ENCODE measurements at places on chromosomes 13 and 19. TPM values are rescaled to one million over a fixed set of nuclear protein-coding genes. Genes with fewer than 3 reads are reported as not detected.

DNA sequence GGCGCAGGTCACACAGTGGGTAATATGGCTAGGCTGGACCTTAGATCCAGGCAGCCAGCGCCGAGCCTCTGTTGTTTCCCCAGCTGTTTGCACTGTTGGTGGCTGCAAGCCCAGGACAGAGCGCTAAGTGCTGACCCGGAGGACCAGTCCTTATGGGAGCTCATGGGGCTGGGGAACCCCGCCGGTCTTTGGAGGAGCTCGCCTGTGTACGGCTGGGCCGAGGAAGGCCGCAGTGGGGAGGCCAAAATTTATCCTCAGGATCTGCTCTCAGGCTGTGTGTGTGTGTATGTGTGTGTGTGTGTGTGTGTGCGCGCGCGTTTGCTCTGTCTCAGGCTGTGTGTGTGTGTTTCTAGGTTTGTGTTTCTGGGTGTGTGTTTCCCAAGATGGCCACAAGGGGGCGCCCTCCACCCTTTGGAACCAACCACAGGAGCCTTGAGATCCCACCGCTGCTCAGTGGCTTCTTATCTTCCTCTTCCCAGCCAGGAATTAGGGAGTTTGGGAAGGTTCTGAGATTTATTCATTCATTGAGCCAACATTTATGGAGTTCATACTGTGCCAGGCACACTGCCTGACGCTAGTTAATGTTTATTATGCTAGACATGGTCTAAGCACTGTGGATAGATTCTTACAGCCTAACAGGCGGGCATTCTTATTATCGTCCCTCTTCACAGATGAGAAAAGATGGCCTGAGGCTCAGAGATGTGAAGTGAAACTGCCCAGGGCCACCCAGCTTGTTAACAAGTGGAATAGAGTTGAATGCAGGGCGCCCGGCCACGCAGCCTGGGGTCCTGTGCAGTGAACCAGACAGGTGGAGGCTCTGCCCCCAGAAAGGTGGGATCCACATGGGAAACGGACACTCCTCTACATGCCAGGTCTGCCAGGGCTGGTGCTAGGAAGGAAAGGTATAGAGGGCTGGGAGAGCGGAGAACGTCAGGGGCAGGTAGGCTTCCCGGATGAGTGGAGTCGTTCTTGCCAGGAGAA lies 13.0 kb downstream of the PGLYRP1 start:
- no peak overlapping the region for H3K27ac ChIP-seq
- H3K4me3 ChIP-seq = no peak overlapping the region
- DNase-seq = no peak
- peaks cover 4% of the 10 kb centered on the region for H3K4me1 ChIP-seq
- H3K27me3 ChIP-seq = peaks cover 2% of the 10 kb centered on the region

The CABP5 gene
- not detected for total RNA-seq

- H3K36me3 ChIP-seq = no peaks in the 10 kb centered on the region
- H3K4me3 ChIP-seq = no peak overlapping the region
- no peak for DNase-seq
- no peaks in the 10 kb centered on the region for H3K27me3 ChIP-seq
These were observed 13.8 kb downstream of the LILRB1 start for GRCh38 chr19:54644056-54644455.

The HIPK4 gene
- 0.34 TPM for total RNA-seq

DNA sequence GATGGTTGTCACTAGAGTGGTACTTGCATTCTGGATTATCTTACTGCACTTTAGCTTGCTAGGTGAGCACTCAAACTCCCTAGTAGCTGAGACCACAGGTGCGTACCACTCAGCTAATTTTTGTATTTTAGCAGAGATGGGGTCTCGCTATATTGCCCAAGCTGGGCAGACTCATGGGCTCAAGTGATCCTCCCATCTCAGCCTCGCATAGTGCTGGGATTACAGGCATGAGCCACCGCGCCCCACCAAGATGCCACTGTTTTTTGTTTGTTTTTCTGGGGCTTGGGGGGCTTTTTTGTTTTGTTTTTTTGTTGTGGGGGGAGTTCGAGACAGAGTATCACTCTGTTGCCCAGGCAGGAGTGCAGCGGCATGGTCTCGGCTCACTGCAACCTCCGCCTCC lies 17.8 kb downstream of the LYPD3 start:
- H3K36me3 ChIP-seq = no peaks in the 10 kb centered on the region
- no peaks in the 10 kb centered on the region for H3K4me1 ChIP-seq
- no peak for DNase-seq
- no peak overlapping the region for H3K27ac ChIP-seq

The TGFBR3L gene
- total RNA-seq = 1.1 TPM

The CLEC17A gene
- total RNA-seq = not detected

DNA sequence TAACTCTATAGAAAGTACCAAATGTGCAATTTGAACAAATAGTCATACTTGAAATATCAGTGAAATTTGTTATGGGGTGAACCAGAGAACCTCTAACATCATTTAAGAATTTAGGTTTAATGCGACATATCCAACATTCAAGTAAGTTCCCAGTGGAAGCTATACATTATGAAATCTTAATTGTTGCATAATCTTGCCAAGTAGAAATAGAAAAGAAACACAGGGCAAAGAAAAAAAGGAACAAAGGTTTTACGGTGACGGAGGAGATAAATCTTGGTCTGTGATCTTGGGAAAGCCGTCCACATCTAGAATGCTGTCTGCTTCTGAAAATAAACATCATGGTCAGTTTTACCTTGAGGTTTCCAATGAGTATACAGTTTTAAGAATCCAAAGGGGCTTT lies 445.7 kb downstream of the RFC3 start:
- no peaks in the 10 kb centered on the region for H3K27me3 ChIP-seq
- no peak overlapping the region for H3K27ac ChIP-seq
- H3K36me3 ChIP-seq = no peaks in the 10 kb centered on the region

DNA sequence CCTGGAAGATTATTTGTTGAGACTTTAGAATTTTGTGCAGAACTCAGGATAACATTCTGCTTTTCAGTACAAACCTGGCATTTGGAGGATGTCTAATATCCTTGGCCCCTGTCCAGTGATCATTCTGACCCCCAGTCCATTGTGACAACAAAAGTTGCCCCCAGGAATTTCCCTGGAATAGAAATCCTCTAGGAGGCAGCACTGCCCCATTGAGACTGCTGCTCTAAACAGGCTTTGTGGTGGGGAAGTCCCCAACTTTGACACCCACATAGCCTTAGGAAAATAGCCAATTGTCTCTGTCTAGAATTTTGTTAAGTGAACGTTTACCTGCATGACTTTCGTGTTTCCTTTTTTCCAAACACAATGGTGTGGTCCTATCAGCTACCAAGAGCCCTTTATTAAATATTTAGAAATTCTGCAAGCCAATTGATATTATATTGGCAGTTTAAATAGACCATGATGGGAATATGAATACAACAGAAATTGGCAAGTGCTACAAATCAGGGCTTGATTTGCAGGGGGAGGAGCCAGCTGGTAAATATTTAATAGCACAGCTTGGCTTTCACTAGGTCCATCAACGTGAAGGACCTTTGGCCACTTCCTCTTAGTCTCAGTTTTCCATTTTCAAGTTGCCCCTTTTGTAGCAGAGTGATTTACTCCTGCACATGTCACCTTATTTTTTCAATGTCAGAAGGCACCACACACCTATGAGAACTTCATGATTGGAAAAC lies 451.7 kb downstream of the EFNB2 start:
- H3K36me3 ChIP-seq = no peaks in the 10 kb centered on the region
- no peaks in the 10 kb centered on the region for H3K27me3 ChIP-seq
- H3K4me1 ChIP-seq = no peaks in the 10 kb centered on the region
- H3K27ac ChIP-seq = no peak overlapping the region
- H3K4me3 ChIP-seq = no peak overlapping the region

The IFNL1 gene
- total RNA-seq = not detected

- DNase-seq = peak; percentile 92
- peak overlapping the region; percentile 84 for H3K27ac ChIP-seq
- no peaks in the 10 kb centered on the region for H3K36me3 ChIP-seq
- H3K4me3 ChIP-seq = peak overlapping the region; percentile 91
- H3K27me3 ChIP-seq = no peaks in the 10 kb centered on the region
These were observed 643 bp downstream of the SLC7A1 start for GRCh38 chr13:29594710-29595379.

DNA sequence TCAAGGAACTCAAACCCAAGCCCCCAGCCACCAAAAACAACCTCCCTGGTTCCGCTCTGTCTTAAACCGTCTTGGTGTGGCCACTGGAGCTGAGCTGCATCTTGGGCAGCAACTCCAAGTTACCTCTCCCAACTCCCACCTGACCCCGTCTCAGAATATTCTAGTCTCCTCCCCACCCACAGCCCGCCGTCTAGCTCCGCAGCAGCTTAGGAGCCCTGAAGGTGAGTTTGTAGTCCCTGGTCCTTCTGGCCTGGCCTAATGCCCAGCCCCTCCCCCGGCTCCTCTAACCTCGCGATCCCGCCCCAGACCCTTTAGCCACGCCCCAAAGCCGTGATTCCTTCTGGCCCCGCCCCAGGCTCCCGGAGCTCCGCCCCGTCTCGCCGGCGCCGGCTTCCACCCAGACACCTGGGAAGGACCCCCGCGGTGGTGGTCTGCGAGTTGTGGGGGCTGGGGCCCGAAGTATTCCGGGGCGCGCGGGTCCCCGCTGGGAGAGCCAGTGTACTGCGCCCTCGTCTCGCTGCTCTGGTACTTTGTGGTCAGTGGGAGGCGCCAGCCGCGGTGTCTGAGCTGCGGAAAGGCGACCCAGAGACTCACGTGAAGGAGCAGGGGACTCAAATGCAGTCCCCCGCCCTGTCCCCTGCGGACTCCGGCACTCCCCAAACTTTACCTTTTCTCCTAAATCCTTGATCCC lies 2.5 kb upstream of the LHB start:
- H3K27me3 ChIP-seq = no peaks in the 10 kb centered on the region
- peak overlapping the region; percentile 60 for H3K4me3 ChIP-seq
- DNase-seq = peak; percentile 89
- H3K27ac ChIP-seq = no peak overlapping the region
- H3K36me3 ChIP-seq = no peaks in the 10 kb centered on the region
- H3K4me1 ChIP-seq = peaks cover 25% of the 10 kb centered on the region

DNA sequence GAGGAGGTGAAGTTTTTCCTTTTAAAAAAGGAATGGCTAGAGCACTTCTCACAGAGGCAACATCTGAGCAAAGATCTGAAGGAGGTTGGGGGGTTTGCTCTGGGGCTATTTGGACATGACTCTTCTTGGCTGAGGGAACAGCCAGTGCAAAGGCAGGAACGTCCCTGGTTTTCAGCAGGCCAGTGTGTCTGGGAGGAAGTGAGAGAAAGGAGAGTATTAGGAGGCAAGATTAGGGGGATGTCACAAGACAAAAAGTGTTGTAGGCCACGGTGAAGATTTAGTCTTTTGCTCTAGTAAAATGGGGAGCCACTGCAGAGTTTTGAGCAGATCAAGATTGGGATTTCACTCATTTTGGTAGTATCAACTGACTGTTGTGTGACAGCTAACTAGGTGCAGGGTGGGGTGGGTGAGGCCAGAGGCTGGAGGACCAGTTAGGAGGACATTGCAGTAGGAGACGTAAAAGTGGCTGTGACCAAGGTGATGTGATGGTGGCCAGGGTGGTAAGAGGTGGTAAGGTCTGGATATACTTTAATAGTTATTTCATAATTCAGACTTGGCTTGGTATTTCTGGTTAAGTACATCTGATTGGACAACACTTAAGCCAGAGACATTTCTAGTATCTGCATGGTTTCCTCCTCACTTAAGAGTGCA lies 40.6 kb downstream of the WDFY2 start:
- H3K4me1 ChIP-seq = peaks cover 23% of the 10 kb centered on the region
- H3K27ac ChIP-seq = no peak overlapping the region
- H3K4me3 ChIP-seq = no peak overlapping the region
- no peaks in the 10 kb centered on the region for H3K36me3 ChIP-seq
- no peaks in the 10 kb centered on the region for H3K27me3 ChIP-seq
- no peak for DNase-seq

The HMGB1 gene
- total RNA-seq = 240 TPM

- DNase-seq = no peak
- no peaks in the 10 kb centered on the region for H3K36me3 ChIP-seq
- H3K4me1 ChIP-seq = no peaks in the 10 kb centered on the region
- no peaks in the 10 kb centered on the region for H3K27me3 ChIP-seq
- H3K27ac ChIP-seq = no peak overlapping the region
These were observed 31.5 kb downstream of the LAIR2 start for GRCh38 chr19:54534156-54534555.

DNA sequence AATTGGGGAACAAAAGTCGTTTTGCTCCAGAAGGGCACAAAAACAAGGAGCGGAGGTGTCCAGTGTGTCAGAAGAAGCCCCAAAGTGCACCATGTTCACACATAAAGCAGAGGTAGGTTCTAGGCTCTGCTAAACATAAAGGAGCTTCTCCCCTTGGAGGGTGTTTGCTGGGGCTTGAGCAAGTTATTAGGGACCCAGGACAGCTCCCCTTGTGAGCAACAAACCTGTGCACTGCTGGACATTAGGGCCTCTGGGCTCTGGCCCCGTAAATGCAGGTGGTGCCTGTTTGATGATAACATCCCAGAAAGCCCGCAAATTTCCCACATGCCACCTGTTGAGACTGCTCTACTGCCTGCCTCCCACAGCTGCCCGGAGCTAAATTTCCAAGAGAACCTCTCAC lies 10.8 kb downstream of the RCN3 start:
- H3K4me1 ChIP-seq = peaks cover 8% of the 10 kb centered on the region
- no peaks in the 10 kb centered on the region for H3K27me3 ChIP-seq
- no peak overlapping the region for H3K27ac ChIP-seq
- DNase-seq = no peak
- H3K4me3 ChIP-seq = no peak overlapping the region

The TLE2 gene
- 35.0 TPM for total RNA-seq

- no peak for DNase-seq
- H3K27me3 ChIP-seq = no peaks in the 10 kb centered on the region
- H3K4me3 ChIP-seq = no peak overlapping the region
- H3K4me1 ChIP-seq = no peaks in the 10 kb centered on the region
These were observed 24.7 kb downstream of the FRY start for GRCh38 chr13:32056316-32056715.

The PRR20C gene
- not detected for total RNA-seq

GRCh38 chr19:6723108-6723618 lies 2.7 kb upstream of the C3 start:
- H3K4me3 ChIP-seq = no peak overlapping the region
- H3K4me1 ChIP-seq = peaks cover 43% of the 10 kb centered on the region
- no peak for DNase-seq
- no peaks in the 10 kb centered on the region for H3K27me3 ChIP-seq
- H3K27ac ChIP-seq = peak overlapping the region; percentile 17
- H3K36me3 ChIP-seq = no peaks in the 10 kb centered on the region

The OR10H1 gene
- not detected for total RNA-seq

DNA sequence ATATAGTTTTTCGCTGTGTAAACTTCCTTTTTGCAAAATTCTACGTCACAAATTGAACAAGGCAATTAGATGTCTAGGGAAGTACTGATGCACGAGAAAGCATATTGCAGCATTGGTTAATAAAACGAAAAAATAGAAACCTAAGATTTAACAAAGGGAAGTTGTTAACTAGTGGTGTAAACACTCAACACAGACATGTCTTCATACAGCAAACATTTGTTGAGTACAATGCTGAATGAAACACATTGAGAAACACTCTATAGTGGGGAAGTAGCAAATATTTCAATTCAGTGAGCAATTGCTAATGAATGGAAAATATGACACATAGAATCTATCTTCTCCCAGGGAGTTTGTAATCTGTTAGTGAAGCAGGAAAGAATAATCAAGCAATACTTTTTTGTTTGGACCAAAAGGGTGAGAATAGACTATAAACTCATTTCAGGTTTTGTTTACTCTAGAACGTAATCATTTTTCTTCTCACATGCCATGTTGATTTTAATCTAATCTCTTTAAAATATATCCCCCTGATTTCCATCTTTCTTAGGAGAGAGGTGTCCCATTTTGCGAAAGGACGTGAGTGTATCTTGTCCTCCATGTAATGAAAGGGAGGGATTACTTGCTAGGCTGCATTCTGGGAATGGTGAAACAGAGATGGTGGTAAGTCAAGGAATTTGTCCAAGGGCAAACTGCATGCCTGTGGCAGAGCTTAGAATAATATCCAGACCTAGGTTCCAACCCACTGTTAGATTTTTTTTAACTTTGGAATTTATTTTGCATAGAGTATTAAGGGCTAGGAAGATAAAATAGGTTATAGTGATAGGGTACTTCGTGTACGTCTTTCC lies 1.7 kb upstream of the ANKRD10 start:
- no peak for DNase-seq
- peaks cover 35% of the 10 kb centered on the region for H3K4me1 ChIP-seq
- H3K27me3 ChIP-seq = no peaks in the 10 kb centered on the region
- peak overlapping the region; percentile 99 for H3K27ac ChIP-seq

Measured in upper lobe of left lung (tissue), 6 donors.